ENCODE measurements at places on chromosomes 12 and 14.

DNA sequence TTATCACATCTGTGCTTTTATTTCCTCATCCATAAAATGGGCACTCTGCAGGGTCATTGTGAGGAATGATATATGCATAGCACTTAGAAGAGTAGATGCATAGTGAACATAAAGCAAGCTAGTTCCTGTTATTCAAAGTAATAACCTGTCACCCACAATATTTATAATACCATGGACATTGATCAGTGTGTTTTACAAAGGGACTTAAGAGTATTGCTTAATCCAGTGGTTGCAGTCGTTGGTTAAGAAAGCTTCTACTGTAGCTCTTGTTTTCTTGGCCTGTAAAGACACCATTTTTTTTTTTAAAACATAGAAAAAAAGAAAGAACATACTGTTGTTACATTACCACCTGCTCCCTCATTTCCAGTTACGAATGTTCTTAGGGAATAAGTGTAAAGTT, 13.1 kb downstream of the METAP2 start:
- no peak for DNase-seq

DNA sequence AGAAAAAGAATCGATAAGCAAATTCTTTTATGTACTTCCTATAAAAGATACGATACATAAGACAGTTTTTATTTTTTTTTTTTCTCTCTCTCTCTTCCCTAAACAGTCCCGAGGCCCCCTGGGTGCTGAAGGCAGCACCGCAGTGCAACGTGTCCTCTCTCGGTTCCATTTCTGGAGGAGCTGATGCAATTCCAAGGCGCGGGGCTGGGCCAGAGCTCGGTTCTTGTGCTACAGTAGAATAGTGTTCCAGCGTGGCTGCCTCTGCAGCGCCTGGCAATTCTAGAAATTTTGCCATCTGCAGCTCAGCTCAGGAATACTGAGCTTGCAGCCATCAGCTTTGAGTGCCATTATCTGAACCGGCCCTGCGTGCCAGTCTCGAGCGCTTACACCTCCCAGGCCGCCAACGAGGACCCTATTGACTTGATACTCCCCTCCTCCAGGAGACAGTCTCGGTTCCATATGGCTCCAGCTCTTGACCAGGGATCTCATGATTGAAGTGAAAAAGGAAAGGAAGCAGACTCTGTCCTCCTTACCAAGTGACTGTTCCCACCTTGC, 630 bp downstream of the ALDH1L2 start:
- peak; percentile 57 for DNase-seq

DNA sequence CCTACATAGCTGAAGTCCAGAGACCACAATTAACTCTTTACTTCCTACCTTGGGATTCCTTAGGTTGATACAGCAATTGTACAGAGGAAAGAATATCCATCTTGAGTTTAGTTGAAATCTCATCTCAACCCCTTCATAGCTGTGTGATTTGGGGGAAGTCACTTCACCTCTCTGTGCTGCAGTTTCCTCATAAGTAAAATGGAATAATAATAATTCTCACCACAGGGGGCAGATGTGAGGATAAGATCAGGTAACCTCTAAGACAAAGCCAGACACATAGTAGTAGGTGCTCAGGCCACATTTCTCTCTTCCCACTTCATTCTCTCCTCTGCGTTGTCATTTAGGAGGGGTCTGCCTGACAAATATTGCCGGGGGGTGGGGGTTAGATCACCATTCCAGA, 6.7 kb downstream of the FOXN4 start:
- no peak for DNase-seq

GRCh38 chr12:121770813-121771625, 22.5 kb downstream of the RHOF start:
- no peak for DNase-seq

DNA sequence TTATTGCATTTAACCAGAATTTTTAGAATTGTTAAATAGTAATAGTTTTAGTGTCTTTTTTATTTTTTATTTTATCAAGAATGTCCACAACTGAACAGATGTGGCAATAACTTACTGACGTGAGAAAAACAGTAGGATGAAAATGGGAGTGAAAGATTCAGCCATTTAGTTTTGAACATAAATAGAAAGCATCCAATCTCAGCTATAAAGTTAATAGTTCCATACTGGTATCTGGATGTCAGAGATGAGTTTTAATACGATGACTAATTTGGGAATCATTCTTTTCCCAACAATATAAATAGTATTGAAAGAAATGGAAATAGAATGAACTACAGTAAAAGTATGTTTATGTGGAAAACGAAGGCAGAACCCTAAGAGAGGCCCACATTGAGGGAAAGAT, 159.4 kb downstream of the EPS8 start:
- no peak for DNase-seq

GRCh38 chr14:75404847-75405246, 23.0 kb upstream of the JDP2 start:
- no peak for DNase-seq

- DNase-seq, result no peak
Measured at GRCh38 chr14:91269076-91269991, 24.8 kb upstream of the GPR68 start.

DNA sequence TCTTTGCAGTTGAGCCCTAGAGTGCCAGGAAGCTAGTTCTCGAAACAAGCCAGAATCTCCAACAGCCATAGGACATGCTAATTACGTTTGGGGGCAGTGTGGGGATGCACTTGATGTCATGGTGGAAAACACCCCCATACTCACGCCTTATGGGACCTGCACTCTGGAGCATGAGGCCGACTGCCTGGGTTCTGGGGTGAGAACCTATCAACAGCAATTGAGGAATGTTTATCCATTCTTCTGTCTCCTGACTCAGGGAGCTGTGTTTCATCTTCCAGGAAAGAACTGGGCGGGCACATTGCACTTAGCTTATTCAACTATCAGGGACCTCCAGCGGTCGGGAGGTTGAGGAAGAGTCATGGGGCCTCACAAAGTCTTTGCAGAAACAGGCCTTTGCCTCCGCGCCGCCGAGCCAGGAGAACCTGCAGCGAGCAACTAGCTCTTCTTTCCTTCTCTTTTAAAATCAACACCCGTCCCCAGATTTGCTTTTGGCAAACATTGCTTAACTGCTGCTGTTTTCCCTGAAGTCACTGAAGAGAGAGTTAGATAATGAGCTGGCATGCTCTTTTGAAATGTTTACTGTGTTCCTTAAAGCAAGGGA, 226.1 kb upstream of the DIO3 start:
- DNase-seq, result no peak

GRCh38 chr12:117521346-117521745, 159.9 kb upstream of the NOS1 start:
- peak; percentile 49 for DNase-seq

- DNase-seq, result no peak
Measured at GRCh38 chr12:81261508-81262207, 183.8 kb downstream of the ACSS3 start.

GRCh38 chr14:105536691-105537579, 10.6 kb downstream of the TMEM121 start:
- no peak for DNase-seq

DNA sequence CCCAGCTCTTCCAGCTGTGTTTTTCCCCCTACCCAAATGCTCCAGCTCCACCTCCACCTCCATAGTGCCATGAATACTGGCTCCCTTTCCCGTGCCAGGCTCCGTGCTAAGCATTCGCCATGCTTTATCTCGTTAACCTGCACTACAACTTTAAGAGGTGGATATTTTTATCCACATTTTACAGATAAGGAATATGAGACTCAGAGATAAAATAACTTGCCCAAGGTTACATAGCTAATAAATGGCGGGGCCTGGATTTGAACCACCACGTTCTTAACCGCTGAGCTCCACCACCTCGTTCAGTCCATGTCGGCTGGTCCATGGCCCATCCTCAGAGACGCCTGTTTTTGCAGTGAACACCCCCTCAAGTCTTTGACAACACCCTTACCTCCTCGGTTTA, 115.0 kb downstream of the ZFP36L1 start:
- DNase-seq, result no peak

DNA sequence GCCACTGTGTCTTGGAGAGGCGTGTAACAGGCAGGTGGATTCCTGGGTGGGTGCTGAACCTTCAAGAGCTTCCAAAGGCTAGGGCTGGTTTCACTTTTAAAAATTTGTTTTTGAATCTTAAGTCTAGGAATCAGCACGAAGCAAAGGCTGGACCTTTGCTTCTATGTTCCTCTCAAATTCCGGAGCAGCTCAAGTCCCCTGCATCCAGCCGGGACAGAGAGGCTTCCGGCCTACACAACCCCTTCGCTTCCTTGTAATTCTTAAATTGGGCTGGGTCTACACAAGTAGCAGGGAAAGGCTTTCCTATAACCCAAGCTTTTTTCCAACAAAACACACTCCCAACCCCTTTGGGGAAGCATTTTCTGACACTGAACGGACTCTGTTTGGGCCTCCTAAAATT, 8.3 kb downstream of the HOXC12 start:
- no peak for DNase-seq

DNA sequence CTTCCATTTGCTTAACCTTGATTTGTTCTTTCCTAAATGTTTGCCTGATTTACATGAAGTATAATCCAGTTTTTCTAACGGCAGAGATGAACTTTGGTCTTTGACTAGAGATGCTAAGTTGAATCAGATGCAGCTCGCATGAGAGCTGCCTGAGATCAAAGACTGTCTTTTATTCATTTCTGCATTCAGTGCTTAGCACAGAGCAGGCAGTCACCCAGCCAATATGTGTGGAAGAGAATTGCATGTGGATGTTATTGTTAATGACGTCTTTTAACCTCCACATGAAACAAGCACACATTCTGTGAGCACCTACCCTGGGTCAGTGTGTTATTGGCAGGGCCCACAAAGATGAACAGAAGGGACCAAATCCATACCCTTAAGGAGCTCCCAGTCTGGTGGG, 99.2 kb downstream of the SLC5A8 start:
- DNase-seq, result no peak

GRCh38 chr14:24695265-24696241, 61.6 kb upstream of the GZMB start:
- no peak for DNase-seq

DNA sequence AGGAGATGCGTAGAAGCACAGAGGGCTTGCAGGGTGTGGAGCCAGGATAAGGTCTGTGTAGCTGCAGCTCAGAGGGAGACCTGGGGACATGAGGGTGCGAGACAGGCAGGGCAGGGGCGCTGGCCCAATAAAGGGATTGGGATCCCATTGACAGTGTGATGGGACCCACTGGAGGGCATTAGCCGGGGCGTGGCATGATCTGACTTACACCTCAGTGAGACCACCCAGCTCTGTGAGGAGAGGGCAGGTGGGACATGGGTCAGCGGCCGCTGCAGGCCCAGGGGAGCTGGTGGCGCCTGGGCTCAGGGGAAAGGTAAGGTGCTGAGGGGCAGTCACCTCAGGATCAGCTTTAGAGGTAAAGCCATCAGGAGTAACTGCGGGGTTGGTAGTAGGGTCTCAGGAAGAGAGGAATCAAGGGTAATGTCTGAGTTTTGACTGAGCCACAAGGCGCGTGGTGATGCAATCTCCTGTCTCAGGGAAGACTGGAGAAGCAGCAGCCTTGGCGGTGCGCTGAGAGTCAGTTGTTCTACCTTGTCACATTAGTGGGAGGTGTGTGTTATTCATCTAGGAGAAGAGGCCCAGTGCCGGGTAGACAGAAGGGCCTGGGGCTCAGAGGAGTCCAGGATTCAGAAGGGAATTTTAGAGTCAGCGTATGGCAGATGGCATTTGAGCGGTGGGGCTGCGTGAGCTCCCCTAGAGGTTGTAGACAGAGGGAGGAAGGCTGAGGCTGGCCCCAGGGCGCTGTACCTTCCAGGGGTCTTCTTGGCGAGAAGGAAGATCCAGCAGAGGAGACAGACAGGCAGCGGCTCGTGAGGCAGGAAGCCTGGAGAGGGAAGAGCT, 30.8 kb upstream of the BDKRB2 start:
- no peak for DNase-seq

- DNase-seq, result no peak
Measured at GRCh38 chr12:2101771-2102170, 49.0 kb downstream of the CACNA1C start.

DNA sequence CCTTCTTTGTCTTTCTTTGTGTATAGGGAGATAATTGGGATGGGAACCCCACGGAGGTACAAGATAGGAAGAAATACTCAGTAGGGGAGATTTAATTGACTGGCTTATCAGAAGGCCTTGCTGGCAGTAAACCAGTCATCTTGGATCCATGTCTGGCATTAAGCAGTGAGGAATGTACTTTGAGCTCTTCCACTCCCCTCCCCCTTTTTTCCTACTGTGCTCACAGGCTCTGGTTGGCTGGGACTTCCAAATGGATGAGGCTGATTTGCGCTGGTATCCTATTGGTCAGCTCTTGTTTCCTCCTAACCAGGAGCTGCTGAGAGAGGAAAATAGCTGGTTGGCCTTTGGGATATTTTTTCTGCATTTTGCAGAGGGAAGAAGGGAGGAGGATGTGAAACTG, 24.7 kb downstream of the NGDN start:
- no peak for DNase-seq

GRCh38 chr14:58131386-58131785, 20.6 kb downstream of the ARMH4 start:
- peak; percentile 6 for DNase-seq

DNA sequence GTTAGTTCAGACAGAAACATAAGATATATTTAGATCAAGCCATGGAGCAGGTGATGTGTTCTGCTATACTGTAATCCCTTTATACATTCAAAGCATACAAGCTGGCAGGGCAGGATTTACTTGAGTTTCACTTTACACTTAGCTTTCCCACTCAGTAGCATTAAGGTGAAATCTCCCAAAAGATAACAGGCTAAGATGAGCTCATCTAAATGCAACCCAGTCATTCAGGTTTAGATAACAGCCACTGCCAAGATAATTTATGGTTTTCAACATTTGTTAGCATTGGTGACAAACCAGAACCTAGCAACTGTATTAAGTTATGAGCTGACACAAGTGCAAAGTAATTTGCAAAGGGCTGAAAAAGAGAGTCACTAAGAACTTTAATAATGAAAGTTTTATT, 925.1 kb upstream of the ATXN7L3B start:
- no peak for DNase-seq

GRCh38 chr14:86946446-86946845, 1046.5 kb downstream of the GALC start:
- no peak for DNase-seq

- DNase-seq, result no peak
Measured at GRCh38 chr14:35161231-35161630, 38.9 kb downstream of the PRORP start.

DNA sequence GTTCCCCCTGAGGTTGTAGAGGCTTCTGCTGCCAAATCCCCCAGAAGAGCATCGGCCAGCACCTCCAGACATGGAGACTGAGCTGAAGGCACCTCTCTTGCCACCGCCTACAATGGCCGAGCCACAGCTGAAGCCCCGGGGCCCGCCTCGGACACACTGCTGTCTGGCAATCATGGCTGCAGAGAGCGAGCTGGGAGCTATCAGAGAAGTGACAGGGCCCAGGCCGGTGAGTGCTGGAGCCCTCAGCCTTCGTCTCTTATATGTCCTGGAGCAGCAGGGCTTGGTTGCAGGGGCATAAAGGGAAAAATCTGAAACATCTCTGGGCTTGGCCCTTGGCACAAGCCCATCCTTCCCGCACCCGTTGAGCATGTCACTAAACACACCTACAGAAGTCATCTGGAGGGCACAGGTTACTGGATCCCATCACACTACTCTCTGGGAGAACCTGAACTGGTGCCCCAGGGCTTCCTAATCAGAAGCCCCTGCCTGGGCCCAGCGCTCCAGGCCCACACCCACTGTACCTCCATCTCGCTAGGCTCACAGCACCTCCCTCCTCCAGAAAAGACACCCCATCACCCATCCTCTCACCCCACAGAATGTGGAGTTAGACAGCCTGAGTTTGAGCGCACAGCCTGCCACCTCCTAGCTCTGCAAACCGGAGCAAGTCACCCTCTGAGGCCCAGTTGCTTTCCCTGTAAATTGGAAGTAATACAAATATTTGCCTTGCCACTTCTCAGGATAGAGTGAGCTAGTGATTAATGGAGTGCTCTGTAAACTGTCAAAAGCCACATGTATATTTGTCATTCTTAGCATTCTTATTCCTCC, at the start of gene KRT4:
Gene KRT4 (minus strand): TSS at position 232 of the 825 bp plus-strand sequence. CDS start 58 bp downstream, at position 174.
- no peak for DNase-seq

- DNase-seq, result no peak
Measured at GRCh38 chr12:46368138-46368537, 4.4 kb downstream of the SLC38A2 start.

All from stromal cell of bone marrow (primary cell).